Activated CD4-positive, alpha-beta memory T cell treated with anti-CD3 and anti-CD28 coated beads, Interleukin-2, amount 10 ng/mL, durations not matched to agents 7 days and 5 days (primary cell): ENCODE measurements at places on chromosomes 16 and 17. TPM values are rescaled to one million over a fixed set of nuclear protein-coding genes. Genes with fewer than 3 reads are reported as not detected.

GRCh38 chr17:11682646-11683045 is 84.4 kb downstream of the DNAH9 start:
- DNase-seq, result no peak

GRCh38 chr17:17122781-17123483 is 80.7 kb downstream of the MPRIP start:
- DNase-seq, result no peak

Gene EVPLL
- not detected for total RNA-seq

DNA sequence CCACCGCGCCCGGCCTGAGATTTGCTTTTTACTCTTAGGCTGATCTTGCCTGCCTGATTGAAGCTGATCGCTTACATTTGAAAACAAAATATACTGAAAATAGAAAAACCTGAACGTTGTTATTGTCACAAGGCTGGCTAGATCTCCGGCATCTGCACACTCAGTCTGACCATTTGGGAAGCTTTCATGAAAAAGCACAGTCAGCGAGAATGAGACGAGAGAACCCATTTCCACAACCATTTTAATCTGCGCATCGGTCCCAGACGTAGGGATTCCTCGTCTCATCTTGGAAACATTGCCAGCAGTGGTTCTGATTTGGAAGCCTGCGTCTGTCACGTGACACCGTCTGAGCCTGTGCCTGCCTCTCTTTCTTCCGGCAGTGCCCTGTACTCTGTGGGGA is 20.9 kb downstream of the SPG7 start:
- no peak for DNase-seq

Gene GAS7
- total RNA-seq, result 0.23 TPM

DNA sequence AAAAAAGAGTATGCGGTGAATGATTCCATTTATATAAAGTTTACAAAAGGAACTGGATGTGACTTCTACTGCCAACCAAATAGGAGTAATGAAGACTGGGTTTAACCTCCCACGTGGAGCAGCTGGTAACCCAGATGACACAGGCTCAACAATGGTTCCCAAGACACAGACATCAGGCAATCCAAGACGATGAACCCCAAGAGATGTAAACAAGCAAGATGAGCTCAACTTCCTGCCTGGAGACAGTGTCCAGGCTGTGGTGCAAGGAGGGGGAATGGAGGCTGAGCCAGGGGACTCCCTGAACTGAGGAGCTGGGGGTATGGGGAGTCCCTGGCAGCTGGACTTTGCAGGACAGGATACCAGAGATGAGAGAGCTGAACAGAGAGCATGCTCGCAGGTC is 104.7 kb downstream of the LITAF start:
- DNase-seq, result no peak

Gene ABCC6
- not detected for total RNA-seq

DNA sequence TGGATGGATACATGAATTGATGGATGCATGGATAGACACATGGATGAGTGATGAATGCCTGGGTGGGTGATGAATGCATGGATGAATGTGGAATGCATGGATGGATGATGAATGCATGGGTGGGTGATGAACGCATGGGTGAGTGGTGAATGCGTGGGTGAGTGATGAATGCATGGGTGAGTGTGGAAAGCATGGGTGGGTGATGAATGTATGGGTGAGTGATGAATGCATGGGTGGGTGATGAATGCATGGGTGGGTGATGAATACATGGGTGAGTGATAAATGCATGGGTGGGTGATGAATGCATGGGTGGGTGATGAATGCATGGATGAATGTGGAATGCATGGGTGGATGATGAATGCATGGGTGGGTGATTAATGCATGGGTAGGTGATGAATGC is 83.9 kb upstream of the HSBP1 start:
- no peak for DNase-seq

DNA sequence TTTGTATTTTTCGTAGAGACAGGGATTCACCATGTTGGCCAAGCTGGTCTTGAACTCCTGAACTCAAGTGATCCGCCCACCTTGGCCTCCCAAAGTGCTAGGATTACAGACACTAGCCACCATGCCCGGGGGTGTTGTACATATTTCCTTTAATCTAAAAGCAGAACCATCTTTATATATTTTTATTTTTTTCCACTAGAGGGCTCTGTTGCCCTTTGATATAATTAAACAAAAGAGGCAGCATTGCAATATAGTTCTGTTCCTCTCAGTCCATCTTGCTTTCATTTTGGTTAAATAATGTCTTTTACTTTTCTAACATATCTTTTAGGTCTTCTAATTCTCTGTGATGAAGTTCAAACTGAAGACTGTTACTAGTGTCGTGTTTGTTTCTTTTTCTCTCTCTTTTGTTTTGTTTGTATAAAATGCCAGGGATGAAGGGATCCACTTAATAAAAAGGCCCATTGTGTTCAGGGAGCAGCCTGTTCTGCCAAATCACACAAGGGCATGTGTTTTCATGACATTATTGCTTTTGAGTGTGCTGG is 23.4 kb downstream of the WWOX start:
- DNase-seq, result no peak

DNA sequence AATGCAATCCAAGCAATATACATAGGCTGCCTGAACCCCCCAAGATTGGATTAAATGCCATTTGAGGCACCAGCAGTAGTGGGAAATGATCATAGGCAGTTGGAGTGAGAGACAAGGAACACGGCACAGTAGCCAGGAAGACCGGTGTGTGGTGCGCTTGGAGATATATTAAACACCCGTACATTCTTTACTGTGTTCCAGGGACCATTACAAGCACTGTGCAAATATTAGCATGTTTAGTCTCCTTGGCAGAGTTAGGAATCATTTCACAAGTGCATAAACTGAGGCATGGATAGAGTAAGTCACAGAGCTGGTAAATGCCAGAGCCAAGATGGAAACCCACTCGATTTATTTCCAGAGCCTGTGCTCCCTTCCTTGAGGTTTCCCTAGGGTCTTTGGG is 31.1 kb upstream of the TNRC6A start:
- no peak for DNase-seq

Gene MPRIP
- total RNA-seq, result 196 TPM

Gene KRT23
- not detected for total RNA-seq

DNA sequence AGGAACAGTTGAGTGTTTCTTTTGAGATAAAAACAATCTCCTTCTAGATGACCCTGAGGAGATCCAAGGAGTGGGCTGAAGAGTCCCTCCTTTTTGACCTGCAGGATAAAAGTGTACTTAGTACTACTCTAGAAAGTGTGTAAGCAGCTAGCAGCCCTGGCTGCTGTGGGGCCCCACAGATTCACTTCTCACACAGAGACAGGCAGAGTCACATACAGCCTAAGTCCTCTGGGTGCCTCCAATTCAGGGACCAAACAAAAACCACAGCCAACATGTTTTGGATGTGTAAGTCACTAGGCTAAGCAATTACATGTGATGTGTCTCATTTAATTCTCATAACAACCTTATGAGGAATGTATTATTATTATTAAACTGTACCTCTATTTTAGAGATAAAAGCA is 97.1 kb downstream of the TMEM100 start:
- peak; percentile 20 for DNase-seq

Gene PRM3
- not detected for total RNA-seq

GRCh38 chr16:66580605-66581209 is 1.4 kb downstream of the CMTM2 start:
- no peak for DNase-seq

GRCh38 chr17:21201298-21201595 is 12.7 kb downstream of the TMEM11 start:
- no peak for DNase-seq

- no peak for DNase-seq
These were observed 6.8 kb downstream of the FAM83G start for GRCh38 chr17:18997650-18998196.

Gene AOC2
- 1.0 TPM for total RNA-seq

Gene FAM171A2
- not detected for total RNA-seq

DNA sequence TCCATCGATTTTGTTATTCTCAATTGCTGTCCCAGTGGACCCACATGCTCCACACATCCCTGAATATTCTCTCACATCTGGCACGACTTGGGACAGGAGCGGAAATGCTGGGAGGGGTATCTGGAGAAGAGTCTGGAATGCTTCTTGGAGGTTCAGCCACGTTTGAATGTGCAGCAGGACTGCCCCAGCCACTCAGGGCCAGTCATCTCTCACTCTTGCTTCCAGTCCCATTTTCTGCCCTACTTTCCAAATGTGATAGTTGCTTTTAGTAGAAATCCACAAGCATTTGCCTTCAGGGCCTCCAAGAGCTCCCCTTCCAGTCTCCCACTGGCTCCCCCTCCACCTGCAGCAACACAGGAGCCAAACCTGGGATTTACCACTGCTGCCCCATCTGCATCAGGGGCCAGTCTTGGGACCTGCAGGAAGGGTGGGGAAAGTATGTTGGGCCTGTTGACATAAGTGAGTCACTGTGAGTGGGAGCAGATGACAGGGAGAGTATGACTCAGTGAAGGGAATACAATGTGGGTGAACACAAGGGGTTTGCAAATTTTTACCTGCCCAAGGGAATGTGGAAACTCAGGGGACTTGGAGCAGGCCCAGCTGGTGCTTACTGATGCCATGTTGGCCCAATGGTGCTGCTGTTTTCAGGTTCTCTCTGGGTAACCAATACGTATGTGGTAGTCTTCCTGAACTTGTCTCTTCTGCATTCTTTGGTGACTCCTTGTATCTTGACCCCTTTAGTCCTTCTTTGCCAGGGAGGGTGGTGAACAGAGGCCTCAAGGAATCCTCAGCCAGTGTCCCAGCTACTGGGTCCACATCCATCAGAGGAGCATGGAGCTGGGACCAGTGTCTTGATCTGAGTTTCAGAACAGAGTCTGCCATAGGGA is 78.8 kb upstream of the CRHR1 start:
- no peak for DNase-seq

DNA sequence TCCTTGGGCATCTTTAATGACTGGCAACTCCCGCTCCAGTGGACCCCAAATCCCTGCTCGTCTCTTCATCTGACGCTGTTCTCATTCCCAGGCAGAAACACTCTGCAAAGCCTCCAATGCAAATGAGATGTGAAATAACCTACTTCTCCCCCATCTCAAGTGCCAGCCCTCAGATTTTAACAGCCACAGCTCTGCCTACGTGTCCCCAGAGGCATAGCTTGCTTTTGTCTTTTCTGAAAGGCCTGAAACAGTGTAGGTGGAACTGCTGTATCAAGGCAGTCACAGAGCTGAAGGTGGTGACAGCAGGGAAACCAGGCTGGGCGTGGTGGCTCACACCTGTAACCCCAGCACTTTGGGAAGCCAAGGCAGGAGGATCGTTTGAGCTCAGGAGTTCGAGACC is 14.7 kb downstream of the RPH3AL start:
- DNase-seq, result no peak

- no peak for DNase-seq
These were observed 16.3 kb downstream of the LGALS3BP start for GRCh38 chr17:78963378-78963777.

Gene NUBP2
- 43.5 TPM for total RNA-seq

DNA sequence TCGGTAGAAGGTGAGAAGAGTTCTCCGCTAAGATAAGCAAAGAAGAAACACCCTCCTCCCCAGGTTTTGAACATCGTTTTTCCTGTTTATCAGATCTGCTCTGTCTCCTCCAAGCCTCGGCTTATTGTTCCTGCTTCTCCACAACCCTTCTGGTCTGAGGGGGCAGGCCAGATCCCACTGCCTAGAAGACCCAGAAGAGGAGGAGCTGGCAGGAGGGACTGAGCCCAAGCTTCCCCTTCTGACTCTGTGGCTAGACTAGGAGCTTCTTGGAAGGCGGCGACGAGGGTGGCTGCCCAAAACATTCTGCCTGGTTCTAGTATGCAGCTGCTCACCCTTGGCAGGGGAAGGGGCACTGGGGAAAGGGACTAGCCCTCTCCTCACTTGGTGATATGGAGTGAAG is 5.2 kb upstream of the HOXB5 start:
- DNase-seq, result no peak

Gene SAT2
- 37.9 TPM for total RNA-seq

- DNase-seq, result peak; percentile 38
These were observed 167.0 kb downstream of the UTP18 start for GRCh38 chr17:51427323-51427811.

GRCh38 chr16:4488499-4488967 is 12.3 kb downstream of the HMOX2 start:
- DNase-seq, result peak; percentile 33

- DNase-seq, result peak; percentile 75
These were observed 14.3 kb downstream of the RAPGEFL1 start for GRCh38 chr17:40191237-40192208.

DNA sequence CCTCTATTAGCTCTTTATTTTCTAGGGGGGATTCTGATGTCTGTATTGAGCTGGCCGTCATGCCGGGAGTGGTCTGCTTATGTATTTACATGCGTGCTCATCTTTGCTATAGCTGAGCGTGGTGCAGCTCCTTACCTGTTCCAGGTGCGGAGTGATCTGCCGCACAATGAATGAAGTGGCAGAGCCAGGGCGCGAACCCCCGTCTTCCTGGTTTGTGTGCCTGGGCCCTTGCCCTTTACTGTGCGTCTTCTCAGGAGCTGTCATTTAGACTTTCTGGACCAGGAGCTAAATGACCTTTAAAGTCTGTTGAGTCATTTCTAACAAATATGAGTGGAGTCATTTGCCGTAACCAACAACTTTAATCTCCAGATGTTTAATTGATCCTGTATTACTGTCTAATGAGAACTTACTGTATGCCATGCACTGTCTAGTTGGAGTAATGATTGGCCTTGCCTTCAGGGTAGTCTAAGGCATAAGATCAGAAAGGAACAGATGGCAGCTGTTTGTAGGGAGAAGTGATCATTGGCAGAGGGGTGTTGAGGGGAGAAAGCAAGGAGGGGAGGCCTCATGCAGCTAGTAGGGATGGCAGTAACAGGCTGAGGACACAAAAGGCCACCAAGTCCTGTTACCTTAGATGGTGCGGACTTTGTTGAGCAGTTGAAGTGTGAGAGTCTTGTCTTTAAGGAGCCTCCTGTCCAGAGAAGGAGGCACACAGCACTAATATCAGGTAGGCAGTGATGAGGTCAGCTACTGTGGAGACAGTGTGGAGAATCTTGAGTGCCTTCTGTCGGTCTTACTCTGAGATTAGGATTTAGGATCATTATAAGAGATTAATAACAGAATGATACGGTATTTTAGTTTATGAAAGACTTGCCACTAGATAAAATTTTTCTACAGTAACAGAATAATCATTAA is 53.9 kb downstream of the USP10 start:
- DNase-seq, result no peak

Gene FOXF1
- not detected for total RNA-seq

DNA sequence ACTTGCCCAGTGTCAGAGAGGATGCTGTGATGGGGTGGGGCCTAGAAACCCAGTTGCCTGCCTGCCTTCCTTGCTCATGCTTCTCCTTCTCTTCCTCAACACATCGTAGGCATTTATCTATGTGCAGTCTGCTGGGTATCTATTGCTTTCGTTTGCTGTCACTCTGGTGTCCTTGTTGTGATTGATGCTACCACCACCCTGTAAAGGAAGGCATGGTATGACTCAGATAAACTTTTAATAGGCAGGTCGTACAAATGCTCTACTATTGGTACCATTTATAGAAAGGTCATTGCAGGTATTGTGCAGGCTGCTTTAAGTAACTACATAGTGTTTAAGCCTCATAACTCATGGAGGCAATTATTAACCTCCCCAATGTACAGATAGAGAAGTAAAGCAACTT is 368.9 kb downstream of the UTP18 start:
- no peak for DNase-seq

GRCh38 chr16:88856122-88856827 is 472 bp downstream of the GALNS start:
- no peak for DNase-seq

Gene PRKCB
- total RNA-seq, result 77.3 TPM
